ENCODE measurements at places on chromosomes 7 and 10.

DNA sequence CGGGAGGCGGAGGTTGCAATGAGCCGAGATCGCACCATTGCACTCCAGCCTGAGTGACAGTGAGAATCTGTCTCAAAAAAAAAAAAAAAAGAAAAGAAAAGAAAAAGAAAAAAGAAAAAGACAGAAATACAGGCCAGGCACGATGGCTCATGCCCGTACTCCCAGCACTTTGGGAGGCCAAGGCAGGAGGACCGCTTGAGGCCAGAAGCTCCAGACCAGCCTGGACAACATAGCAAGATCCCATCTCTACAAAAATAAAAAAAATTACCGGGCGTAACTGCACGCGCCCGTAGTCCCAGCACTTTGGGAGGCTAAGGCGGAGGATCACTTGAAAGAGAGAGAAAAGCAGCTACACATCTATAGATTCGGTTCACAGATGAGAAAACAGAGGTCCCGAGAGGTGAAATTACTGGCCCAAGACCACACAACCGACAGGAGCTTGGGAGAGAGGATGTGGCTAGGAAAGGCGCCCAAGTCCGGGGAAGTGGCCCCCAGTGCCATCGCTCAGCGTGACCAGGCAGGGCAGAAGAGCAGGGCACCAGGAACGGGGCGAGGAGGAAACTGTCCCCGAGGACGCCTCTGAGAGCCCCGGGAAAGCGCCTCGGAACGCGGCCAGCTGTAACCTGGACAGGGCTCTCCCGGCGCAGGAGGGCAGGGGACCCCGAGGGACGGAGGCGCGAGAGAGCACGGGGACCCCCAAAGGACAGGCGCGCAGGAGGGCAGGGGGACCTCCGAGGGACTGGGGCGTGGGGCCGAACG, 612 bp downstream of the SNX8 start:
- no peak for DNase-seq

- DNase-seq = peak; percentile 65
Measured at GRCh38 chr7:98168181-98168903, 42.9 kb upstream of the BHLHA15 start.

DNA sequence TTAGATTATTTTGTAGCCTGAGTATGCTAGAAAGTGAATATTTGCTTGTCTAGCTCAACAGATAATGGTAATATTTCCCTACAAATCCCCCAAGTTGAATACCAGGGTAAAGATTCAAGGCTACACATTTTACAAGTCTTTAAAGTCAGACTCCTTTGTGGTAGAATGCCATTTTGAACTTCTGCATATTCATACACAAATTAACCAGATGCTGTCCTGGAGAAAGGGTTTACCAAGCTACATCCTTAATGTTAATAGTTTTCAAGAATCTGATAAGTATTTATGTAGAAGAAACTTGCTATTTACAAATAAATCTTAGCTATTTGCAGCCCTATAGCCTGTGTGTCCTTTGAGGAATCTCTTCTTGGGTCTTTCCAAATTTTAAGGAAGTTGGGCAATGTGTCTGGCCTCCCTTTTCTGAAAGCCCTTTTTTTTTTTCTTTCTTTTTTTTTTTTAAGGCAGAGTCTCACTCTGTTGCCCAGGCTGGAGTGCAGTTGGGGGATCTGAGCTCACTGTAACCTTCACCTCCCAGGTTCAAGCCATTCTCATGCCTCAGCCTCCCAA, 82.6 kb downstream of the CPEB3 start:
- DNase-seq = no peak

DNA sequence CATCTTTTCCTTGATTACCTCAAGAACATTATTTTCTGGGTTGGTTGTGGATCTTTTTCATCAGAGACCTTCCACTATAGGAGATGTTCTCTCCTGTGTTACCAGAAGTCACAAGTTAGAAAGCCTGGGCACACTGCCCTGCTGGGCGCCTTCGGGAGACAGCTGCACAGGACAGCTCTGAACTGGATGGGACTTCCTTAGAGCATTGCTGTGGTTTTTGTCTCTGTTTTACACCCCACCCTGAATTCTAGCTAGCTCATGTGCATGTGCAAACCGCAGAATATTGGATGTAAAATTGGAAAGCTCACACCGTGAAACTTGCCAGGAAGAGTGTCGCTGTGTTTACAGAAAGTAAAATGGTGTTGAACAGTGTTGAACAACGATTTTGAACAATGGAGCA, 54.4 kb upstream of the SEC61G start:
- no peak for DNase-seq

- no peak for DNase-seq
Measured at GRCh38 chr10:110149259-110149658, 58.1 kb upstream of the MXI1 start.

- no peak for DNase-seq
Measured at GRCh38 chr10:22333167-22333974, 11.9 kb upstream of the SPAG6 start.

GRCh38 chr7:54615537-54615936, 73.4 kb downstream of the VSTM2A start:
- DNase-seq = no peak

DNA sequence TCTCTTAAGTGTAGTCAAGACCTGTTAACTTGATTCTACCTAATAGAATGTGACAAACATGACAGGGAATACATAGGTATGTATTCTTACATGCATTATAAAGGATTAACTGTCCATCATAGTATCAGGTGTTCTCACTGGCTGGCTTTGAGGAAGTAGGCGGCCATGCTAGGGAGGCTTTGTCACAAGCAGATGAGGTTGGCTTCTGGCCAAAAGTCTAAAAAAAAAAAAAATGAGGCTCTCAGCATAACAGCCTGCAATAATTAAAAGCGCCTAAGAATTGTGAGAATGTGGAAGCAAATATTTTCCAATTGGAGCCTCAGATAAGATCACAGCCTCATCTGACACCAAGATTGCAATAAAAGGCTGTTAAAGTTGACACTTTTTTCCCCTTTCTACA, 1256.8 kb upstream of the SORCS1 start:
- no peak for DNase-seq

DNA sequence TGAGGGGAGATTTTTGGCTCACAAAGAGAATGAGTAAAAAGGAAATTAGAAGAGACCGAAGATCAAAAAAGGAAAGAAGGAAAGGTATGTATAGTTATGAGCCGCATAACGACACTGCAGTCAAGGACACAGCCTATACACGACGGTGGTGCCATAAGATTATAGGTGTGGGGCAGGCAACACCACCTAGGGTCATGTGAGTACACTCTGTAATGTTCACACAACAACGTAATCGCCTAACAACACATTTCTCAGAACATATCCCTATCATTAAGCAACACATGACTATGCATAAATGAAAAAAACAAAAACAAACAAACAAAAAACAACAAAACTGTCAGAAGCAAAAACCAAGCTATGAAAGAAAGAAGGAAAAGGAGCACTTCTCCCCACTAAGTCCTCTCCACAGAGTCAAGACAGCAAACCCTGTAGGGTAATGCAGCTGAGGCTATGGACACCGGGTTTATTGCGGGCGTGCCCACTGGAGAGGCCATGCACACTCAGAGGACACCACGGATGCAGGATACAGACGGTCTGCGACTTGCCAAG, 45.1 kb downstream of the PIP4K2A start:
- no peak for DNase-seq

DNA sequence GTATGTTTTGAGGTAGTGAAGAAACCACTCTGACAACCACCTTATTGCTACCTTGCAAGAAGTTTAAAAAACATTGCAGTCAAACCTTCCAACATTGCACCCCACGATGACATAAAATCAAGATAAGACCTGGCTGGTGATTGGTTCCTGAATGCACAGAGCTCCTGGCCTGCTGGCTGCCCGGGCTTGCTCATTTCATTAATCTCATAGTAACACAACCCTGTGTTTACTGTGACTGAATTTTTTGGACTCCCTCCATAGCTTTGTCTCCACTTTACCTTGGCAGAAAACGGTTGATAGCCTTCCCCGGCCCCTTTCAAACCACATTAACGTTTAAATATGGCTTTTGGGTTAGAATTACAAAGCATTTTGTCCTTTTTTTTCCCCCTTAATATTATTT, 27.5 kb downstream of the VWA2 start:
- no peak for DNase-seq

- DNase-seq = no peak
Measured at GRCh38 chr10:117544004-117544701, 1.6 kb downstream of the EMX2 start.

DNA sequence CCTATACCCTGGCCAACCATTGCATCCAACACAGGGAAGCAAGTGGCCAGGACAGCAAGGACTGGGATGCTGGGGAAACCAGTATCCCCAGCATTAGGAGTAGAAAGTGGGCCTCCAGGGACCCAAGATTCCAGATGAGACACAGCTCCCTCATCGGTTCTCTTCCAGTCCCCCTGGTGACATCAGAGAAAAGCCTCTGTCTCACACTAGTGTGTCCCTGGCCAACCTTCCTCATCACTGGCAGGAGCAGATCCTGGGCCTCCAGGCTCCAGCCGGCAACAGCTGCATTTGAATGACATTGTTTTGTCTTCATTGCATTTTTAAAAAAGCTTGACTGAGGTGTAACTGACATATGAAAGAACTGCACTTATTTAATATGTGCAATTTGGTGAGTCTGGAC, 177.3 kb upstream of the LYZL2 start:
- DNase-seq = no peak

- no peak for DNase-seq
Measured at GRCh38 chr10:60578217-60578616, 188.5 kb upstream of the ANK3 start.

DNA sequence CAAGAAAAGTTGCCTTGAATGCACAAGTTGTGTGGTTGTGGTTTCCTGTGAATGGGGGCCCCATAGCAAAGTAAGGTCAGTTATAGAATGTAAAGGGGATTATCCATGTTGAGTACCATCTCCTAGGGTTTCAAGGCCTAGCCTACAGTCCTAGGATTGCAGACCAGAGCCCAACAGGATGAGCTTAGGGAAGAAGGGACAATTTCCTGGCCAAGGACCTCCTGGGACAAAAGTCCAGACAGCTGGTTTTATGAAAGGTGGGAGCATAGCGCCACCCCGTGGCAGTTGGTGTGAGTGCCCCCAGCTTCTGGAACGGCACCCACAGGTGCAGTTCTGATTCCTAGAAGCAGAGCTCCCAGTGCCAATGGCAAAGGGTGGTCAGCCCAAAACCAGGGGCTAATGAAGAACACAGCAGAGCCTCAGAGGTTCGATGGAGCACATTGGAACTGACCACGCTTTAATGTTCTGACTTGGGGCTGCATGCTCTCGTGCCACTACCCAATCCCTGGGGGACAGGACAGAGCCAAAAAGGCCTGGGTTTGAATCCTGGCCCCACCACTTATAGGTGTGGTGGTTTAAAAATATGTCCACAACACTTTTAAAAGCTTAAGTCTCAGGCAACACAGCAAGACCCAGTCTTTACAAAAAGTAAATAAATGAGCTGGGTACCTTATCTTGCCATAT, 25.8 kb upstream of the TMEM120A start:
- DNase-seq = peak; percentile 73

All from WERI-Rb-1 (cell line).